HuH-7 (cell line): ENCODE measurements at places on chromosomes 6 and 20.

GRCh38 chr6:108837236-108837971 is 10.8 kb upstream of the ARMC2 start:
- no peak for DNase-seq

DNA sequence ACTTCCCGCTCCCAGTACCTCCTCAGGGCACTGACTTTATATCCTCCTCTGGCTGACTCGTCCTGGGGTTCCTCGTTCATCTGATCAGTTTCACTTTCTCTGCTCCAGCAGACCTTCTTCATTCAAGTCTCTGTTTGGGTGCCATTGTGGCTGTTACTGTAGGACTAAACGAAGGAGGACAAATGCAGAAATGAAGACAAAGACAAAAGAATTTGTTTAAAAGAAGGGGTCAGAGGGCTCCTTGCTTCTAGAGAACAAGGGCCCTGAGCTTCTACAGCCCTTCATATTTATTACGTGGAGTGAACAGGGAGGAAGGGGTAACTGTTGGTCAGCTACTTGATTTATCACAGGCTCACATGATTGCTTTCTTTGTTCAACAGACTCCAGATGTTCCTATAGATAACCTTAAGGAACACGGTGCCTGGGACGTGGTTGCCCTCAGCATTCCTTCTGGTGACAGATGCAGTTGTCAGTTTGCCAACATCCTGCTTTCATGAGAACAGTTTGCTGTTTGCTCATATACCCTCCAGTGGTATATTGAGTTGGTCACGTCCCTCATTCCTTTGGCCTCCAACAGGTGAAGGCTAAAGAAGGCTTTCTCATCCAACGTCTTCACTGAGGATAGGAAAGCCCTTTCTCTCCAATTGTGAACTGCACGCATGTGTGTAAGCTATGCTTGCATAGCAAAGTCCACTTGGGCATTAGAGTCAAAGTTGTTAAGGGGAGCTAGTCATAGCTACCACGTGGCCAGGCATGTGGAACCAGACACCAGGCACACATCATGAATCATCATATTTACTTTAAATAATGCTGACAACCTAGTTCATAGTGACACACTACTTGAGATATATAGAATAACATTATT is 69.1 kb upstream of the BTN3A2 start:
- DNase-seq = no peak

DNA sequence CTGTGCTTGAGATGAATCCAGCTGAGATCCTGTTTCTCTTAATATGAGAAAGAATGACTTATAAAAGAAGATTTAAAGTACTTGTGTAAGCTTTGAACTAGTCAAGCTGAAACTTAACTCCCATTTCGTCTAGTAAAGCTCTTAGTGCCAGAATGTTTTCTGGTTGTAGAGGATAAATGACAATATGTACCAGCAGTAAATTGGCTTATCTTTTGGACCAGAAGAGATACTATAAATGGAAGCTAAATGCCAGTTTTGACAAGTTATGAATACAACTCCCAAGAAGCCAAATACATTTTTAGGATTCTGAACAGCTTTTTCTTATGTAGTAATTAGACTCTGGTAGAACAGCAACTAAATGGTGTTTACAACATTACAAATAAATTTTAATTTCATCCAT is 608.7 kb downstream of the EYS start:
- no peak for DNase-seq

GRCh38 chr6:117469356-117469755 is 13.1 kb upstream of the DCBLD1 start:
- no peak for DNase-seq

DNA sequence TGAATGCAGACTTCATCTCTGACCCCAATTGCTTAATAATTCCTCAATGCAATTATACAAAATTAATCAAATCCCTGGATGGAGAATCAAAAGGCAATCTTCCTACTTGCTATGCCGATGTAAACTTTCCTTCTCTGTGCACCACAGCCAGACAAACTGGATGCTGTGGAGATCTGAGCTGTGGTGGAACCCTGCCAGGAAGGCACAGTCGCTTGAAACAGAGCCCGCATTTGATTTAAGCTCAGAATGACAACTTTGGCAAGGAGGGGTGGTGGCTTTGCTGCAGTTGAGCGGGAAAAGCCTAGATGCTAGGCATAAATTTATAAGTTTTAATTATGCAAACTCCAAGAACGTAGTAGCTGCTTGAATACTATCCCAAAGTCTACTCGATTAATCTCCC is 190.8 kb downstream of the MTFR2 start:
- DNase-seq = no peak

GRCh38 chr6:90663873-90664272 is 77.0 kb upstream of the MAP3K7 start:
- DNase-seq = no peak
